ENCODE measurements at places on chromosomes 6 and 20.

GRCh38 chr6:29763491-29764289 is 40.5 kb downstream of the HLA-F start:
- DNase-seq: peak; percentile 49

- DNase-seq: no peak
Observed at GRCh38 chr6:139081471-139081870, 52.9 kb downstream of the ABRACL start.

GRCh38 chr20:64057628-64058498 is 5.1 kb upstream of the TCEA2 start:
- DNase-seq: no peak

- DNase-seq: no peak
Observed at GRCh38 chr6:69866770-69867638, 648 bp downstream of the COL19A1 start.

GRCh38 chr20:3873507-3873906 is 15.7 kb upstream of the PANK2 start:
- no peak for DNase-seq

DNA sequence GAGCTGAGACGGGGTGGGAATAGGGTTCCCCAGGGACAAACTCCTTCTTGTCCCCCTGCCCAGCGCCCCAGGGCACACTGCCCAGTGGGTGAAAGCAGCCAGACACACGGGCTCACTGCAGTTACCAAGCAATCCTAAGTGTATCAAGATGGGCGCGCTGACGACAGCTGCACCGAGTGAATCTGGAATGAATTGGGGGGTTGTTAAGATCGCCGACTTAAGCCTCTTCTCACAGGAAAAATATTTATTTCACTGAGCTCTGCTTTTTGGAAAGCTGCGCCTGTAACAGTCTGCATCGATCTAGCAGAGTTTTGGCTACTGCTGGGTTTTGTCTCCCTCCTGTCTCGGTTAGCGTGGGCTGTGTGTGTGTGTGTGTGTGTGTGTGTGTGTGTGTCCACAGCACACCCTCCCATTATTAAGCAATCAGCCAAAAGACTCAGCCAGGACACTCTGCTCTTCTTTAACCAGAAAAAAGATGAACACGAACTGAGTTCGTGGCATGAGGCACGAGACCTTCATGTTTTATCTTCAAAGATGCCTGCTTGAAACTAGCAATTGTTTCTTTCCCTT is 35.9 kb downstream of the RIPOR3 start:
- DNase-seq: peak; percentile 90

GRCh38 chr6:159602431-159603041 is 90.5 kb downstream of the SOD2 start:
- DNase-seq: no peak

DNA sequence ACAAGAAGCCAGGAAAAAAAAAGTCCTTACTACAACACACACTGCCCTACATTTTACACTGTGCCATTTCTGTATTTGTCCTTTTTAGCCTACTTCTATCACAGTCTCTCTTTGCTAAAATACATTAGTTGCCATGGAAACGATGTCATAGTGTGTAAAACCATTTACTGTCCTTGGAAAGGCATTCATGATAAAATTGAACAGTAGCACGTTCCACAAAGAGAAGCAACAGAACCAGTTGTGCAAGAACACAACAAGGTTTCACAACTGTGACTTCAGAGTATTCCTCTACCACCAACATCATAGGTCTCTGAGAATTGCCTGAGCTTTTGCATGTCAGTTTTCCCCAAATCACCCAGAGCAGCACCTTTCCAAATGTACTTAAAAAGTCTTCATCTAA is 20.5 kb downstream of the FYN start:
- no peak for DNase-seq
